Activated T-helper 2 cell treated with anti-CD3 and anti-CD28 coated beads, Interferon-gamma antibody, Interleukin-2, Interleukin-4, amounts not matched to agents 10 μg/mL and 5 μg/mL and 100 μg/mL, durations not matched to agents 14 hours and 24 hours and 36 hours (primary cell): ENCODE measurements at places on chromosomes 12 and 14. TPM values are rescaled to one million over a fixed set of nuclear protein-coding genes. Genes with fewer than 3 reads are reported as not detected.
A peak's percentile ranks its signal among the peaks of the same experiment; 100 is the strongest.

Gene TAS2R20
- 1.5 and 2.5 TPM in 2 replicates for total RNA-seq

Gene CLEC9A
- total RNA-seq, result not detected in 2 replicates

Gene MGST1
- total RNA-seq, result 1.4 and 1.8 TPM in 2 replicates

Gene SYT1
- total RNA-seq, result not detected in 2 replicates

Gene SALL2
- total RNA-seq, result 2.6 and 2.7 TPM in 2 replicates

Gene KRT73
- total RNA-seq, result not detected in 2 replicates

Gene TMEM52B
- total RNA-seq, result not detected in 2 replicates

Gene UBR7
- 30.9 and 32.9 TPM in 2 replicates for total RNA-seq

Gene LRRIQ1
- total RNA-seq, result not detected in 2 replicates

Gene SLC17A8
- total RNA-seq, result not detected in 2 replicates

Gene ATP2A2
- total RNA-seq, result 213 and 219 TPM in 2 replicates

- DNase-seq, result no peak
Observed at GRCh38 chr12:91400271-91400670, 217.7 kb upstream of the DCN start.

DNA sequence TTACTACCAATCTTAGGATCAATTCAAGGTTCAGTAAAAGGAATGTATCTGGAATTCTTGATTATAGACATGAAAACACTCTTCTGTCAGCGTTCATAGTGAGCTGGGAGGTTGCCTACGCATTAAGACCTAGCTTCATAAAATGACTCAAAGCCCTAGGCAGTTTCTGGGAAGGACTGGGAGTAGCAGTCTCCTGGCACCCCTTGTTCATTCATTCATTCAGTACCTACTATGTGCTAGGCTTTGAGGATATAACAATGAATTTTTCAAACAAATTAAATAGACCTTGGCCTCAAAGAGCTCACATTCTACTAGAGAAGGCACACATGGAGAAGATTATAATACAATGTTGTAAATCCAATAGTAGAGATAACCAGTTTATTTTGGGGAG is 46.1 kb downstream of the MDM2 start:
- no peak for DNase-seq

- no peak for DNase-seq
Observed at GRCh38 chr12:132452596-132453350, 37.2 kb upstream of the FBRSL1 start.

- DNase-seq, result no peak
Observed at GRCh38 chr12:6567112-6567670, 900 bp downstream of the NOP2 start.

DNA sequence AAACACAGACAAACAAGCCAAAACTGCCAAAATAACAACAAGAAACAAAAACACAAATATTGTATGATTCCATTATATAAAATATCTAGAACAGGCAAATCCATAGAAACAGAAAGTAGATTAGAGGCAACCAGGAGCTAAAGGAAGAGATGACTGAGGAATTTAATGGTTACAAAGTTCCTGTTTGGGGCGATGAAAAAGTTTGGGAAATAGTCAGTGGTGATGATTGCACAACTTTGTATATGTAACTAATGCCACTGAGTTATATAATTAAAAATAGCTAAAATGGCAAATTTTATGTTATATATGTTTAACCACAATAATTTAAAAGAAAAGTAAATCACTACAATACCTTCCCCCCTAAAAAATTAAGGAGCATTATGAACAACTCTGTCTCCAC is 24.5 kb downstream of the GNPTAB start:
- DNase-seq, result no peak

DNA sequence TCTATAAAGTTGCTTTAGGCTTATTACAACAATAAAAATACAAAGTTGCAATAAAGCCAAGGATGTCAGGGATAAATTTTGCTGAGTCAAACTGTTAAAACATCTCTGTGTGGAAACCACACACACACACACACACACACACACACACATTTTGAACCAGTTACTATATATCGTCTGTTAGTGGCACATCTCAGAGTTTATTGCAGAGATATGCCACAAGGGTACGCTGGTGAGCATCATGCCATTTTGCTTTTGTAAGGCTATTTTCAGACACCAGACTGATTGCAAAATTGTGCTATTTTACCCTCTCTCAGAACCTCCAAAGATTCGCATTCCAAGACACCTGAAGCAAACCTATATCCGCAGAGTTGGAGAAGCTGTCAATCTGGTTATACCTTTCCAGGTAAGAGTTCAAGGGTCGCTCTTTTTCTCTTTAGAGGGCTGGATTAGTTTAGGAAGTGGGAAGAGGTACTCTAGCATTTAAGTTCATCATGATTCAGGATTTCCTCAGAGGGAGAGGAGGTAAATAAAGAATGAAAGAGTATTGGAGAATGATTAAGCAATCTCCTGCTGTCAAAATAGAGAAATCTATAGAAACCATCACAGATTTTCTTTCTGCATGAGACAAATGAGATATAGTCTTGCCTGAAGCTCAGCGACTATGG is 27.3 kb upstream of the CHPT1 start:
- DNase-seq, result peak; percentile 24

DNA sequence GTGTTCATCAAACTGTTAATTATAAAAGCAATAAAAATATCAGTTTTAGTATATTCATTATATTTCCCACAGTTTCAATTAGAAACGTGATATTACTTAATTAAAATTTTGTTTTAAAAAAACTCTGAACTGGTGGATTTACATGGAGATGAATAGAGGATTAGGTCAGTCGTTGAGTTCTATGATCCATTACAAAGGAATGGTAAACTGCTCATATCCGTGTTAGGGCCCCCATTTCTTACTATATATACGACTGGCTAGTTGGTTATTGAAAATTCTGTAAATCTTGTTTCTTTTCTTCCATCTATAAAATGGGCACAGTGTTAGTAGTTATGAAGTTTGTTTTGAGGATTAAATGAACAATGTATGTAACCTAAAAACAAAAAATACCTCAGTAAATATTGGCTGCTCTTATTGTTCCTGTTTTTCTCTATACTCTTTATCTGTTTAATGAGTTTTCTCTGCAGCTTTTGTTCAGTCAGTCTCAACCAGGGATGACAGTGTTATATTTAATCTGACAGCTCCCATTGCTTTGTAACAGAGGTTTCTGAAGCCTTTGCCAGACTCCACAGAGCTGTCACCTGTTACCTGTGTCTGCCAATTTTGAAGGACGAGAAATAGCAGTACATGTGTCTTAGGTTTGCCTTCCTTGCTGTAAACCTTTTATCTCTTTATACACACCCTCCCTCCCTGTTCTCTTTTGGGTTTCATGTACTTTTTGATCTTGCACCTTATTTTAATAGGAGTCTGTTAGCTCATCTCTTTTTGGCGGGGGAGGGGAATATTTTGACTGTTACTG is 41.5 kb downstream of the FRS2 start:
- no peak for DNase-seq

DNA sequence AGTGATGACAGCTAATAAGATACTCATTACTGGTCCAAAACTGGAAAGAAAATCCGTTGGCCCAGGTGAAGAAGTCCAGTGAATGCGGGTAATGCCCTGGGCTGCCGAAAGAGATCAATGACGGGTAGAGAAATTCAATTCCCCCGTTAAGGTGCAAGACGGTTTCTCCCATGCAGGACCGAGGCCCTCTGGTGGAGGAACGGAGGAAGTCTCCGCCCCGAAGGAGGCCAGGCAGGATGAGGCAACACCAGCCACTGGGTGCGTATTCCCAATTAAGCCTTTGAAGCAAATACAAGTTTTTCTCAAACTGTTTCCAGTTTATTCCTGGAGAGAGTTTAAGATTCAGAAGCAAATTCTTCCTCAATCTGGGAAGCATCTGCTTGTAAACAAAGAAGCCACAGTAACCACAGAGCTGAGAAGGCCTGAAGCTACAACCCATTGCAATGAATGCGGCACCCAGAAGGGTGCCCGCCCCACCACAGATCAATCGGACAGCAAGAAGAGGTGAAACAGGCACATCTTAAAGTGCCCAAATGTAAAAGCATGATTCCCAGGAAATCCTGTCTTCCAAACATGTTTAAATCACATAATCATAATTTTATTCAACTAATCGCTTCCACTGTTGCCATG is 118.5 kb downstream of the TTC7B start:
- DNase-seq, result peak; percentile 57

DNA sequence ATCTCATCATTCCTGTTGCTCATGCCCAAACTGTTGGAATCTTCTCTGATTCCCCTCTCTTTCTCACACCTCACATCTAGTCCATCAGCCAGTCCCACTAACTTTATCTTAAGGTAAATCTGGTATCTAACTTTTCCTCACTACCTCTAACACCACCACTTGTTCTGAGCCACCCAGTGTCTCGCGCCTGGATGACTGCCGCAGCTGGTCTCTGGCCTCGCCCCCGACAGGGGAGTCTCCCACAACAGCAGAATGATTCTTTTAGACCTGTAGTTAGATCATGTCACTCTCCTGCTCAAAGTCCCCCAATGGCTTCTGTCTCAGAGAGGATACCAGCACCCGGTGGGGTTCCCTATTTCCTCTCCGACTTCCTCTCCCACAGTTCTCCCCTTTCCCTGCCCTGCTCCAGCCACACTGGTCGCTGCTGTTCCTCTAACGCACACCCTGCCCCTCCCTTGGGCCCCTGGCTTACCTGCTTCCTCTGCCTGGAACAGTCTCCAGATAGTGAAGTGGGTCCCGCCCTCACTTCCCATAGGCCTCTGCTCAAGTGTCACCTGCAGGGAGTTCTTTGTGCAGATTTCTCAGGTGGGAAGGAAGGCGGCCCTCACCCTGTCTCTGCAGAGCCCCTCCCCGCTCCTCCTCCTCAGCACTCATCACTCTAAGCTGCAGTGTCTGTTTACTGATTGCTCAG is 338.5 kb upstream of the FKBP4 start:
- DNase-seq, result no peak

DNA sequence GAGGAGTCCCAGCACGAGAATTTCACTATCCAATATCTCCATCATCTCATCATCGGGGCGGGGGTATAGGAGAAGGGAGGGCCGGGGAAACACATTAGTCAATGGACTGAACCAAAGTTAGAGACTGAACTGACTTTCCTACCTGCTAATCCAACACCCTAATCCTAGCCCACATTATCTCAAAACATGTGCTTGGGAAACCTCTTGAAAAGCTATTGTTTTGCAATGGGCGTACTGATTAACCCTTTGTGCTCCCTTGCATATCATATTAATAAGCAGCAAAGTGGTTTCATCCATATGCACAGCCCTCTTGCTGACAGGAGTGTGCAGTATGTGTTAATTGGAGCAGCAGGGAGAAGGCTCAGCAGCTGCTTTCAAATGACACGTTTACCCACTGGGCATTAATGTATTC is 125.7 kb upstream of the GRIP1 start:
- no peak for DNase-seq

DNA sequence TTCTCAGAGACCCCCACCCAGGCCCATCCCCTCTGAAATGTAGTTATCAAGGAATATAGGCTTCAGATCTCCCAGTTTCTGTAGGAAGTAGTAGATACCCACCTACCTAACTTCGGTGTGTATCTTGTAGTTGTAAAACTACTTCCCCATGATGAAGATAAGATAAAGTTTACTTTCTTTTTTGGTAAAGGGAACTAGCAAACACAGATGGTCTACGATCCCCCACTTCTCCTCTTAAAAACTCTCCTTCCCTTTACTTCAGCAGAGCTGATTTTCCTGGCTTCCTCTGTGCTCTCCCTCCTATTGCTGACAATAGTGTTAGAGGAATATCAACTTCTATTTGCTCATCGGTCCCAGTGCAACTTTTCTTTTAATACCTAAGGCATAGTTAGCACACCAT is 395.2 kb downstream of the RPL10L start:
- DNase-seq, result no peak

DNA sequence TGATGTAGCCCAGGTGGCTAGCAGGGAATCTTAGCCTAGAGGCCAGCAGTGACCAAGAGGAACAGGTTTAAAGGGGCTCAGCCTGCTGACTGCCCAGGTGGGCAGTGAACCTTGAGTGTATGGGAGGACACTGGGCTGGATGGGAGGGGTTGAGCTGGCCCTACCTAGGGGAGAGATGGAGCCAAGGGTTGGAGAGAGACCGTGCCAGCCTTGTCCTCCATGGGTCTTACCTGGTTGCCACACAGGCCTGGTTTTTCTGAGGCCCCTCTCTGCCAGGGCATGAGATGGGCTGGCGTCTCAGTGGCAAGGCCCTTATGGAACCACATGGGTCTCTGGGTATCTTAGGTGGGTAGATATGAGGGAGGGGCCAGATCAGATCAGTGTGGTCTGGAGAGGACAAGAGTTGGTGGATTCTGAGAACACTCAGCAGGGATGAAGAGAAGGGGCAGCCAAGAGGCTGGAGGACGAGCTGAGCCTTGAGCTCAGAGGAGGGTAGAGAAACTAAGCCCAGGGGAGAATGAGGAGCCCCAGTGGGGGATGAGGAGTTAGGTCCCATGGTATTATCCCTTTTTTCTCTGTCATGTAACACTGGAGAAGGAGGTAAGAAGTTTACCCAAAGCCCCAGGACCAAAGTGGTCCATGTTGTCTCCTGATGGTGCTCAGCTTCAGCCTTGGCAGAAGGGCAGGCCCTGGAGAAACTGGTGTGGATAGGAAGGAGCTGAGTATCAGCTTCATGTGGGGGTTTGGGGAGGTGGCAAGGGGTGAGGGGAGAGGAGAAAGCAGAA is 3.7 kb downstream of the GZMB start:
- DNase-seq, result no peak

- no peak for DNase-seq
Observed at GRCh38 chr12:4643747-4644146, 5.1 kb downstream of the AKAP3 start.

GRCh38 chr12:102948941-102949352 is 8.5 kb upstream of the ASCL1 start:
- no peak for DNase-seq

DNA sequence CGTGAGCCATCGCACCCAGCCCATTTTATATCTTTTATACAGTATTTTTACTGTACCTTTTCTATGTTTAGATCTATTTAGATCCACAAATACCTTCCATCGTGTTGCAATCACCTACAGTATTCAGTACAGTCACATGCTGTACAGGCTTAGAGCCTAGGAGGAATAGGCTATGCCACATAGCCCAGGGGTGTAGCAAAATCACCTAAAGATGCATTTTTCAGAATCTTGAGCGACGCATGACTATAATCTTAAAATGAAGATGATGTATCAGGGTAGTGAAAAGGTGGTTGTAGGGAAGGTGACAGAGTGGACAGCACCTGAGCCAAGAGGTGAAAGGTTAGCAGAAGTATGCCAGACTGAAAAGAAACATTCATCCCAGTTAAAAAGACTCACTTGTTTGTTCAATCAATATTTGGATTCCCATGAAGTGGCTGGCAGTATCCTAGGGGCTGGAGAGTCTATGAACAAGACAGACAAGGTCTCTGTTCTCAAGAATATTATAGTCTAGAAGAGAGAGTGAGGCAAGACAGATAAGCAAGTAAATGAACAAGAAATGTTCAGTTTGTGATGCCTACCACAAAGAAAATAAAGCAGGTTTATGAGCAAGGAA is 3.6 kb downstream of the SPRING1 start:
- DNase-seq, result no peak

DNA sequence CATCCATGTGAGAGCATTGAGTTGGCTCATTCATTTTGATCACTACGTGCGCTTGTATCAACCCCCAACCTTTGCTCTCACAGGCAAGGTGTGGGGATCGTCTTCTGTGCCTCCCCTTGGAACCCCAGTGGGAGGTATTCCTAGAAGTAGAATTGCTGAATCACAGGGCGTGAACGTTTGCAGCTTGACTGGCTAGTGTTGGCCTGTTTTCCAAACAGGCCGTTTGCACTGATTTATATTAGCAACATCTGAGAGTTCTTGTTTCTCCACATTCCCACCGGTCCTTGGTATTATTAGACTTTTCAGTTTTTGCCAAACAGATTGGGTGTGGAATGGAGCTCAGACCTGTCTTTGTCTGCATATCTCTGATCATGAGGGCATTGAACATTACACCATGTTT is 288.6 kb upstream of the PWP1 start:
- no peak for DNase-seq
